Hindlimb muscle (tissue), 1 donor: ENCODE measurements at places on chromosomes 6 and 20.

DNA sequence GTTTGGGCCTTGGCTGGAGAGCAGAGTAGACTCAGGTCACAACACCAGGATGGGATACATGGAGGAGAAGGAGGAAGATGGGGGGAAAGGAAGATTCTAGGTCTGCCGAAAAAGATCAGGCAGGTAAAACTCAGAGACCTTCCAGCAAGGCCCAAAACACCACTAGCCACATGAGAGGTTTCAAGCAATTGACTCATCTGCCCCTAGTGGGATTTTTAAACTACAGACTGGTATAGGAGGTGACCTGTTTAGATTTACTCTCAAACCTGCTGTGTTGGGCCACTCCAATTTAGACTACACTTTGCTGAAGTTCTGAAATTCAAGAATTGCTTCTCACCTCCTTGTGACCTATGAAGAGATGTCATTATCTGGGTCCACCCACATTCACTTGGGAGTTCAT, 236.9 kb upstream of the SASH1 start:
- DNase-seq, result no peak

GRCh38 chr6:56232436-56232835, 14.9 kb downstream of the COL21A1 start:
- peak; percentile 73 for DNase-seq

- no peak for DNase-seq
These were observed 77.4 kb downstream of the PAK5 start for GRCh38 chr20:9761476-9761875.

- DNase-seq, result peak; percentile 45
These were observed 542 bp downstream of the TUBE1 start for GRCh38 chr6:112086744-112087135.

GRCh38 chr6:44353336-44353735, 10.9 kb downstream of the SPATS1 start:
- no peak for DNase-seq

- no peak for DNase-seq
These were observed 48.7 kb upstream of the RPS6KA2 start for GRCh38 chr6:166675736-166676135.

- no peak for DNase-seq
These were observed at the start of gene PHF1 for GRCh38 chr6:33410711-33411631. TSS of gene PHF1 (plus strand) at chr6:33411014. CDS start at chr6:33412264, 1,250 bp downstream.

GRCh38 chr20:4483486-4483885, 238.2 kb upstream of the PRND start:
- no peak for DNase-seq

GRCh38 chr20:44897133-44897532, 11.6 kb downstream of the YWHAB start:
- no peak for DNase-seq

DNA sequence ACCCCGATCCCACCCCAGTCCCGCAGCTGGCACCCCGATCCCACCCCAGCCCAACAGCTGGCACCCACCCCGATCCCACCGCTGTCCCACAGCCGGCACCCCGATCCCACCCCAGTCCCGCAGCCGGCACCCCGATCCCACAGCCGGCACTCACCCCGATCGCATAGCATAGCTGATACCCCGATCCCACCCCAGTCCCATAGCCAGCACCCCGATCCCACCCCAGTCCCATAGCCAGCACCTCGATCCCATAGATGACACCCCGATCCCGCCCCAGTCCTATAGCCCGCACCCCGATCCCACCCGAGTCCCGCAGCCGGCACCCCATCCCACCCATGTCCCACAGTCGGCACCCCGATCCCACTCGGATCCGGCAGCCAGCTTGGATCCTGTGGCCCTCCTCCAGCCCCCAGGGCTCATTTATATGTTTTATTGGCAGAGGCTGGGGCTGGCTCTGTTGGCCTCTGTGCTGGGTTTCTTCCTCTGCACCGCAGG, 897 bp upstream of the GMEB2 start:
- no peak for DNase-seq

GRCh38 chr20:8369311-8369710, 237.2 kb downstream of the PLCB1 start:
- DNase-seq, result no peak

DNA sequence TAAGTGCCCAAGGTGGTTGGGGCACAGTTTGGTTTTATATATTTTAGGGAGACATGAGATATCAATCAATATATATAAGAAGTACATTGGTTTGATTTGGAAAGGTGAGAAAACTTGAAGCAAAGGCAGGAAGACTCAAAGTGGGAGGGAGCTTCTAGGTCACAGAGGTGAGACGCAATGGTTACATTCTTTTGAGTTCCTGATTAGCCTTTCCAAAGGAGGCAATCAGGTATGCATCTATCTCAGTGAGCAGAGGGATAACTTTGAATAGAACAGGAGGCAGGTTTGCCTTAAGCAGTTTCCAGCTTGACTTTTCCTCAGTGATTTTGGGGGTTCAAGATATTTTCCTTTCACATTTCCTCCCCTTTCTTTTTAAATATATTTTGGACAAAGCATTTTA, 58.0 kb upstream of the SLC35F1 start:
- DNase-seq, result no peak

DNA sequence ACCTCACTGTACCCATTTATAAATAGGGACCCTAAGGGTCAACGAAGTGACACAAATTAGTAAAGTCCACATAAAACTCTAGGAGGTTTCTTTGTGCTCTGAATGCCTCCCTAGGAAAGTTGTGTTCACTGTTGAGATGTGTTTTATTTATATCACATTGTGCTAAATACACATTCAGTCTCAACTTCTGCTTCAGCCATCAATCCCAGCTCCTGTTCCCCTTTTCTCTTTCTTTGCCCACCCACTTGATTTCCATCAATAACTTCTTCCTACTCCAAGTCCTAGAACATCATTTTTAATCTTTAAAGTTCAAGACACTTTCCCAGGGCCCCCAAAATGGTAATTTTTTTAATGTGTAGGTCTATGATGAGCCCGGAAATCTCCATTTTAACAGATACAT, 208.3 kb upstream of the RAB32 start:
- no peak for DNase-seq

- no peak for DNase-seq
These were observed 242.2 kb downstream of the CDH26 start for GRCh38 chr20:60200305-60200918.

GRCh38 chr6:157024745-157025144, 247.6 kb downstream of the ARID1B start:
- DNase-seq, result no peak

DNA sequence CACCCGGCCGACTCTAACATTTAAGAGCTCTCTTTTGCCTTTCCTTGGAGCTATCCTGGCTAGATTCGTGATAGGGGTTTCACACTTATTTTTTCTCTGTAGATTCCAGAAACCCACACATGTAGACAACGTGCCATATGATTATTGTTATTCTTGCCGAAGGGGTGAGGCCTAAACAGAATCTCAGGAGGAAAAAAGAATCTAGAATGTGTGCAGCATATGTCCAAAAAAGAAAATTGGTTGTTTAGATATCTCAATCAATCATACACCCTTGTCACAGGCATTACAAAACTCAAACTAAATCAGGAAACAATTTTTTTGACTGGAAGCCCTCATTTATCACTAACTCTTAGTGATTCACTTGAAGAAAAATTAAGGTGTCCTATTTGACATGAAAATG, 66.9 kb upstream of the TGM3 start:
- no peak for DNase-seq

- DNase-seq, result no peak
These were observed 10.8 kb upstream of the WTAP start for GRCh38 chr6:159716247-159717096.

- no peak for DNase-seq
These were observed 256.7 kb downstream of the CLIC5 start for GRCh38 chr6:45758787-45759471.

DNA sequence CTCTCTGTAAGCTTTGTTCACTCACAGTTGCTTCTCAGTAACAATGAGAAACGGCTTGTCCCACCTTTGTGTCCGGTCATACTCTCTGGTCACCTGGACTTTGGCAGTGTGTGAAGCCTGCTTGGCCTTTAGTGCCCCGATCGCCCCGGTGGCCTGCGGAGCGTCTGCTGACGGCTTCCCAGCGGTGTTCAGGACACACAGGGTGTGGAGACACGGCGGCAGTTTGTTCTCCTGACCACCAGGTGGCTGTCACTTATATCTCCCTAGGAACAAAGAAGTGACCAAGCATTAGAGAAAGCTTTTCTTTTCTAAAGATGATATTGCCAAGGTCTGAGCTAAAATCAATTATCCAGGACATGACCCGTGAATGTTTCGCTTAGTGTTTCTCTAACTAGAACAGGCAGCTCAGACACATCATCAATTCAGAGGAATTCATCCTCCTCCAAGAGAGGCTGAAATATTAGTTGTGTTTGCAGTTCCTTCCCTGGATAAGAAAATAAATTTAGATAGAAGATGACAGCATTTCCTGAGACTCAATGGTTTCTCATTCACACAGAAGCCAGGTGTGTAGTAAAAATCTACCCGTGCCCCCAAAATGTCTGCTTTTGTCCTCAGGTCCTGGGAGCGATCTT, 167.4 kb upstream of the THBS2 start:
- DNase-seq, result no peak

DNA sequence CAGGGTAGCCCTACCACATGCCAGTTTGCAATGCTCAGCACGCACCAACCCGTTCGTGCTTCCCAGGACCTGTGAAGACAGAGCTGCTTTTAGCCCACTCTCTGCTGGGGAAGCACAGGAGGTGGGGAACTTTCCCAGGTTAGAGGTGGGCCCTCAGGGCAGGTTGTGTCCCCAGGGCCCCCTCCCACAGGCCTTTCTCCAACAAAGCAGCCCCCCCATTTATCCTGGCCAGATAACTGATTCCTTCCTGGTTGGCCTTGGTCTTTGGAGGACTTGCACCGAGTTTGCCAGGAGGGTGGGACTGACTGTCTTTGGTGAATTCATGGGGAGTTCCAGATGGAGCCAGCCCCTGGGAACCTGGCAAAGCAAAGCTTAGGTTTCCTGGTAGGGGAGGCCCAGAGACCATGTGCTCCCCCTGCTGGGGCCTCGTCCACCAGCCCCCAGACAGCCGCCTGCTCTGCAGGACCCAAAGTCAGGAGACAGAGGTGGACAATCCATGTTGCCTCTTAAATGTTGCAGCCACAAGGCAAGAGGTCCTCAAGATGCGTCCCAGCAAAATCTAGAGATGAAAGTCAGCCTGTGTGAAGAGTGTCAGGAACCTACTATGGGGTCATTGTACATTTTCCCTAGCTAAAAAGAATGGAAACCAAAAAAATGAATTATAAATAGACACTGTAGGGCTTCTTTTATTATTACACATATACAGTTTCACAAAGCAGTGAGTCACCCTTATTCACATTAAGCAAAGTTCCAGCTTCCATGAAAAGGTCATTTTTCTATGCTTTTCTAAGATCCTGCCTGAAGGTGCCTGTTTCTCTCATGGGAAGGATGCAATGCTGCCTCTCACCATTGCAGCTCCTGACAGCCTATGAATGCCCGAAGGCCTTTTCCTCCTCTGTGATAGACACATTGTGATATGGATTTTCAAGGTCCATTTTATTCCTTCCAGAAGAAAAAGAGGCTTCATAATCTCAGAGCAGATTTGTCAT, 497.8 kb downstream of the PREX1 start:
- no peak for DNase-seq

GRCh38 chr6:4790158-4790899, 14.1 kb downstream of the CDYL start:
- no peak for DNase-seq

- DNase-seq, result no peak
These were observed 9.0 kb downstream of the GNAS-AS1 start for GRCh38 chr20:58841539-58842264.

DNA sequence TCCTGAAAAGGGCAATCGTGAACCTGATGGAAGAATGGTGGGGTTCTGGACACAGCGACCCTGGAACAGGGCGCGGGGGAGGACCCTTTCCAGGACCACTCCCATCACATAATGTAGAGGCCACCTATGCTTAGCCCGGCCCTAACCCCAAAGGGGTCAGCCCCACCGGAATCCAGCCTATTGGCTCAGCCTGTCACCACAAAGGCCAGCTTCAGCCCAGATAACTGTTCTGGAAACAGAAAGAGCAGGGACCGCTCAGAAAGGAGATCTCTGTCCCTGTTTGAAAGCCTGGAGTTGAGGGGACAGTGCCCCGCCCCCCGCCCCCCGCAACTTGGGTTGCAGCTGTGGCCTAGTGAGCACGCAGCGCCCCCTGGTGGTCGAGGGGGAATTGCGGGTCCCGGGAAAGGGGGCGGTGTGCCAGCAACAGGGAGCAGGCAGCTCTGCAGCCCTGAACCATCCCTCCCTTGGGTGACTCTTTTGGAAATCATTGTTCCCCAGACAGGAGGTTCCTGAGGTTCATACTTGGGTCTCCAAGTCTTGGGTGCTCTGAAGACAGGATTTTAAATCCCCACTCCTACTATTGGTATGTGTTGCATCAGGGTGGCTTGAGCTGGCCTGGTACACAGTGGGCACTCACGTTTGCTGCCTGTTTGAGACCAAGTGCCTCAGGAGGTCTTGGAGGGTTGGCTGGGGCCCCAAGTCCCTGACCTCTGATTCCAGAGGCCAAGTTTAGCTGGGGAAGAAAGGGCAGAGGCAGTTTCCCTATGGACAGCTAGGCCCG, 1.5 kb downstream of the SIGLEC1 start:
- DNase-seq, result peak; percentile 71

DNA sequence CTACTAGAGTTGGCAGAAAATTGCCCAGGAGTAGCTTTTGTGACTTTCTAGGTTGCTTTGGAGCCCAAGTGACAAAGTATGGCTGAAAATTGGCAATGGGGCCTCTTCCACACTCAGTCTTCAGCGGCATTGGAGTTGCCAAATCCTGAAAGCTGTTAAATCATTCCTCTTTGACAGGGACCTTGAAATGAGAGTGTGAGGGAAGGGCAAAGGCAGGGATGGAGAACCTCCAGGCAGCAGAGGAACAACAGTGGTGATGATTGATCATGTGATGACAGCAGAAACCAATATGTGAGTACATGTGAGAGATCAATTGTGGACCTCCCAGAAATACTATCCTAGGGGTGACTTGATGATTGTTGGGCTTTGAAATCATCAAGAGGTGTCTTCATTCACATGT, 393.9 kb downstream of the KIF16B start:
- DNase-seq, result no peak

DNA sequence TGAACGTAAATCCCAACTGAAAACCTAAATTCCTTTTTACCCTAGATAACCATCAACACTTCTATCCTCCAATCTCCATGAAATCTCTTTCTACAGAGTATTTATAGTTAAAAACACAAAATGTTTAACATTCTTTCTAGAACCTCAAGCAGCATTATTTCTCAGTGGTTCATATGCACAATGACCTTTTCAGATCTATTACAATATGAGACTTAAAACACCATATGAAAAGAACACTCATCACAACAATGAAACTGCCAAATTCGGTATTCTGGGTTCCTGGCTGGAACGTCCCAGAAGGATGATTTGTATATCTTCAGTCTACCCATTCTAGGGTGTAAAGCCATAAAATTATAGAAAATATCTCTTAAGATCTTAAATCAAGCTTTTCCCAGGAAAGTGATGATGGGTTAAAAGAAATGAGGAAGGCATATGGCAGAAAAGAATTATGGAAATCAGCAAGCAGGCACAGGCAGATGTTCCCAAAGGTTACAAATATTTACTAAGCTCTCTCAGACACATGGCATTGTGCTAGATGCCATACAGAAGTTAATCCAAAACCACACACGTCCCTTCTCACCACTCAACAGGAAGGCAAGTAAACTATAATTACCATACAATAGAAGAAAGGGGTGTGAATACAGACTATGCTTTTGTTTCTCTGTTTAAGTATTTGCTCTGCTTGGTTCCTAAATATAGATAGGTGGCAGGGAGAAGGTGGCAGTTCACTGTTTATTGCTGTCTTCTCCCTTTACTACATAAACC, 118.0 kb downstream of the CHD6 start:
- no peak for DNase-seq

- DNase-seq, result peak; percentile 72
These were observed 68.2 kb upstream of the SUPT3H start for GRCh38 chr6:45445749-45446549.
